ENCODE measurements at places on chromosomes 12 and 14.

DNA sequence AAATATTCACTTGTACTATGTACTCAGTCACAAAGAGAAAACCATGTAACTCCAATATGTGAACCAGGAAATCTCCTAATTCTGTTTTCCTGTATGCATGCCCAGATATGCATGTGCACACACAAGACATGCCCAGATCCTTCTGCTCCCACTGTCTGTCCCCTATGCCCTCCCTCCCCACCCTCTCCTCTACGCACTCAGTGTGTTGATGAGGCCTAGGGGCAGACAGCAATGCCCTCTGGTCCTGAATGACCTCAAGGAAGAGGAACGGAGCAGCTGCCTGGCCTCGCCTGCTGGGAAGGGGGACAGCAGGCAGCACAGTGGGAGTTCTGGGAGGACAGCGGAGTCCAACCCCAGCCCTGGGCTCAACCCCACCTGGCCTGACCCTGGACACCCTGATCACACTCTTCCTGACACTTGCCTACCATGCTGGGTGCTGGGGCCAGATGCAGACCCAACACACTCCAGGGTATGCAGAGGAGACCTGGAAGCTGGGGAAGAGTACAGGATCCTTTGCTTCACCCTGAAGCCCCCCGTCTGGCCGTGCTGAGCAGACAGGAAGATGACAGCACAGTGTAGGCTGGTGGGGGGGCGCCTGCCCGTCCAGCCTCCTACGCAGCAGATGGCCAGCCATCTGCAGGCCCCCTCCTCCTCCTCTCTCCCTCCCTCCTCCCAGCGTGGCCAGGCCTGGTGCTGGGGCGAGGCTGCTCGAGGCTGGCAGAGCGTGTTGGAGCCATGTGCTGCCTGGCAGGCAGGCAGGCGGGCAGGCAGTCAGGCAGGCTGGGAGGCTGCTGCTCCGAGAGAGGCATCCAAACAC, 106.6 kb upstream of the NCOR2 start:
- no peak for DNase-seq

GRCh38 chr14:56367416-56367815, 212.2 kb upstream of the TMEM260 start:
- DNase-seq: no peak

DNA sequence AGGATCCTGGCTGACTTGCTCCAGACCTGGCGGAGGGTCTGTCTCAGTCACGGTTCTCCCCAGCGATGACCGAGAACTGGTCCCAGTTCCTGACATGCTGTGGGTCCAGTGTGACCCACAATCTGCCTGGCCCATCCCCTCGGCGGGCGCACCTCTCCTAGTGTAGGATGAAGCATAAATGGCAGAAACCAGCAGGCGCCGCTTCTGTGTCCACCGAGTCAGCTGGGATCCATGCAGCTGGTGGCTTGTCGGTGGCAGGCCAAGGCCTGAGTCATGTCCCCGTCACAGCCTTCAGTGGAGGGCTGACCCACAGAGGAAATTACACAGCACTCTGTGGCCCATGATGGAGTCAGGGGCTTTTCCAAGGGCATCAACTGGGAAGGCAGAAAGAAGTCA, 38.5 kb downstream of the NFKBIA start:
- DNase-seq: no peak

DNA sequence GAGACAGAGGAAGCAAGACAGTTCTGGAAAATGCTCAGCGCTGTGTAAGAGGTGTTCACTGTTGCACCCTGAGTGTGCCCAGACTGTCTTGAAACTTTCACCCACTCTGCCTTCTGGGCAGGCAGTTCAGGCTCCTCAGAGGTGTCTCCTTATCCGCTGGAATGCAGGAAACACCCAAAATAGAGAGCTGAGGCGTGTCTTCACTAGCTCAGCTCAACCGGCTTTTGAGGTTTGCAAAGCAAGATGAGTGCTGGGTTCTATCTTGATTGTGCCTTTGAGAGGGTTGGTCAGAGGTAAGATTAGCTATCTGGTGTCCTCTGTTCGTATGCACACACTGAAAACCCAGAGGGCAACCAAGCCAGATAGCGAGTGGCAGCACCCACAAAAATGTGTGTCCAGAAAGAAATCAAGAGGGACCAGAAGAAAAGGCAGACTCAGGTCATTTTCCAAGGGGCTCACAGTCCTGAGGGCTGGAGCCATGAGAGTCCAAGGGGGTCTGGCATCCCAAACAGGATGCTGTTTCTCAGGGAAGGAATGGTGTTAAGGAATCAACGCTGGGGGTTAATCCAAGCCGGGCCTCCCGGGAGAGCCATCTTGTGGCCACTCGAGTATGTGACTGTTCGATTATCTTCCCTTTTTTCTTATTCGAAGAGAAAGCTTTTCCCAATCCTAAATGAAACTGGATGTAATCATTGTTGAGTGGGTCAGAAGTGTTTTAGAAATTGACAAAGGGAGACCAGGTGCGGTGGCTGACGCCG, 47.1 kb downstream of the TBX3 start:
- no peak for DNase-seq

GRCh38 chr12:27460471-27460978, 14.0 kb downstream of the SMCO2 start:
- DNase-seq: no peak

- no peak for DNase-seq
Measured at GRCh38 chr14:98592611-98593170, 679.3 kb downstream of the BCL11B start.

- DNase-seq: no peak
Measured at GRCh38 chr12:32116897-32117296, 10.2 kb downstream of the BICD1 start.

GRCh38 chr14:33057585-33057984, 118.9 kb downstream of the NPAS3 start:
- no peak for DNase-seq

DNA sequence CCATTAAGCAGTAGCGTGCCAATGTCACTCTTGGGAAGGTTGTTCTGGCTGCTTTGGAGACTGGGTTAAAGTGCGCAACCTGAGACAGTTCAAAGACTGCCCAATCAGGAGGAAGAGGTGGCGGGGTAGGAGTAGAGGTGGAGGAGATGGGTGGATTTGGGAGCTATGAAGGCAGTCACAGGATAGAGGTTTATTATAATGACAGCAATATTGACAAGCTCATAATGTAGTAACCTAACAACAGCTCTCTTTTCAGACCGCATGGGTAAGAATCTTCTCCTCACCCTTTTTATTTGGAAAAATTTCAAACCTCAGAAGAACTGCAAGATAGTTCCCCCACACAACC, 5.3 kb upstream of the PSMD9 start:
- DNase-seq: no peak
